Kidney glomerular epithelial cell (primary cell): ENCODE measurements at places on chromosomes 13 and 19.

DNA sequence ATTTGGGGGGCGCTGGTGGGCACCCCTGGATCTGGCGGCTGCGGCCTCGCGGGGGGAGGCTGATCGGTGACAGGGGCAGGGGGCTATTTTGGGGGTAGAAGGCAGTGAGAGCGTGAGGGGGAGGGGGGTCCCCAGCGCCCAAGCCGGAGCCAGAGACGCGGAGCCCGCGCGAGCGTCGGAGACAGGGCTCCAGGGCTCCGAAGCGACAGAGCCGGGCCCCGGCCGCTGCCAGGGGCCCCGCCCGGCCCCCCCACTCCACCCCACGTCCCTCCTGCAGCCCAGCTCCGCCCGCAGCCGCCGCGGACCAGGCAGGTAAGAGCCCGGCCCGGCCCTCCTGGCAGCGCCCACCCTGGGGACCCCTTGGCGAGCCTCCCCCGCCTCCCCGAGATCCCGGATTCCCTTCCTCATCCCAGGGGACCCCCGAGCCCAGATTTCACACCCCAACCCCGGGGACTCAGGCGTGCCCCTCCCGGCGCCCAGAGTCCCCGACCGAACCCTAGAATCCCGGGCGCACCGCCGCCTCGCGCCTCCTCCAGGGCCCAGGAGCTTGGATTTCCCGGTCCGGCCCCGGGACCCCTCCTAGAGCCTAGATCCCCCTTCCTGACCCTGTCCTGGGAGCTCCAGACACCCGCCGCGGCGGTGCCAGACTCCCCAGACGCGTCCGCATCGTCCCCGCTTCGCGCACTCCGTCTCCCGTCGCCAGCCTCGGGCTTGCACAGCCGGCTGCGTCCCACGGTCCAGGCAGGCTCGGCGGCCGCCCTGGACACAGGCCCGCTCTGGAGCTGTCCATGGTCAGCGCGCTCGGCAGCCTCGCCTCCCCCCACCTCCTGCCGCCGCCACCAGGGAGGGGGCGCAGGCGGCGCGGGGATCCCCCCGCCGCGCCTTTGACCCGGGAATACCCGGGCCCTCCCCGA is at the start of gene PPFIA3:
TSS of gene PPFIA3 (plus strand) at position 134 of the 914 bp plus-strand sequence. CDS start 8,330 bp downstream, outside the sequence.
- DNase-seq = peak; percentile 21

DNA sequence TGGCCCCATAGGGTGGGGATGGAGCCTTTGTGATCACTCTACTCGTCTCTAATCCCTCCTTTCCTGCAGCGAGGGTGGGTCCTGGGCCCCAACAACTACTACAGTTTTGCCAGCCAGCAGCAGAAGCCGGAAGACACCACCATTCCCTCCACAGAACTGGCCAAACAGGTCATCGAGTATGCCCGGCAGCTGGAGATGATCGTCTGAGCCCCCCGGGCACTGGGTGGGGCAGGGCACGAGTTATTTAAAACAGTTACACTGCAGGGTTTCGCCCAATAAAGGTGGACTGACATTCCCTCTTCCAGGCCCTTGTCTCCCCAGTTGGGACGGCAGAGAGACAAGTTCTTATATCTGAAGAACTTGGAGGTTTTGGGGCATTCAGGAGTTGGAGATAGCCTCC is 4.7 kb downstream of the GGN start:
- no peak for DNase-seq

GRCh38 chr19:42111811-42112210 is 20.4 kb downstream of the POU2F2 start:
- DNase-seq = peak; percentile 10

DNA sequence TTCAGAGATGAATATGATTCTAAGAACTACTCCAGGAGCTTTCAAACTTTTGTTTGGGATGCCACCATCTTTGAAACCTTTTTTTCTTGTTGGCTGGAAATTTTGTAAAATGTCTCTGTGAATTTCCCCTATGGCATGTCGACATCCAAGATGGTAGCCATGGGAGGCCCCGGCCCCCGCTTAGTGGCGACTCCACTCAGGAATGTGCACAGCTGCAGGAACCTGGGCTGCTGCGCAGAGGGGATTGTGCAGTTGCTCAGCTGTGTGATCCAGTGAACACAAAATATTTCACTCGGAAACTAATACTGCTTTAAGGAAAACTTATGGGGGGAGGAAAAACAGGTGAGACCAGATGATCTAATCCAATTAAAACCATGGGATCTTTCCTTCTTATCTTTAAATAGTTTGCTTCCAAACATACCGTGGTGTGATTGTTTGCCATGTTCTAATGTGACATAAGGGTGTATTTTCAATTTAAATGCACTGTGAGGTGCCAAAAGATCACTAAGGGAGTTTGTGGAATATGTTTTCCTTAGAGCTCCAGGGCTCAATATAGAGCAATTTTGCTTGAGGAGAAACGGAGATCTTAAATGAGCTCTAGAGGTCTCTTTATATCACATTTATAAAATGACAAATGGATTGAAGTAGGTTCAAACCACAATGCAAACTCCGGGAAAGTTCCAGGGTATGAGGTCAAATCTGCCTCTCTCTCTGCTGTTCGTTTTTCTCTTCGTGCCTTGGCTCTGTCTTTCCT is 497.7 kb downstream of the FGF9 start:
- no peak for DNase-seq

DNA sequence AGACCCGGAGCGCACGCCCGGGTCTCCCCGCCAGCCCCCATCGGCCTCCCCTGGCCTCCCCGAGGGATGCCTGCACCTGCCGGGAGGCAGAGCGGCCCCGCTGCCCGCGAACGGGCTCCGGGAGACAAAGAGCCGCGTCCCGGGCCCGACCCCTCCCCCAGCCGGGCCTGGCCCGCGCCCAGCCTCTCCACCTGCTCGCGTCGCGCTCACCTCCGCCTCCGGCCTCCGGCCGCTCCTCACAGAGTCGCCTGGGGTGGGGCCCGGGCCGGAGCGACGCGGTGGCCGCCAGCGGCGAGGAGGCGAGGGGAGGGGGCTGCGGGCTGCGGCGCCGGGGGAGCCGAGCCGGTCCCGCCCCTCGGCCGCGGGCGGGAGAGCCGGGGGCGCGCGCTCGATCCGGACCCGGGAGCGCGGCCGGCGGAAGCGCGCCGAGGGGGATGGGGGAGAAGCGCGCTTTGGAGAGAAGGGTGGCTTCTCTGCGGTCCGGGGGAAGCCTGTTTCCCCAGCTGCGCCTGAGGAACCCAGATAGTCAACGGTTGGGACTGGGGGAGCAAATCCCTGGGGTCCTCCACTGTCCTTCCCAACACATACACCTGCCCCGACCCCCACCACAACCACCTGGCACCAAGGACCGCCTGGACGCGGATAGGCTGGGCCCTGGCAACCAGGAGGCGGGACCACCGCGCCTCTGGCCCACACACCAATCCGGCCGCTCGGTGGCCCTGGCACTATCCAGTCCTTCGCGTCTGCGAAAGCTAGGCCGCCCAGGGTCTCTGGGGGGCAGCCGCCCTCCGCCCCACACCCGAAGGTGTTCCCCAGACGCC is at the start of gene PRR36:
TSS of gene PRR36 (minus strand) at position 315 of the 821 bp plus-strand sequence. CDS start 701 bp downstream, outside the sequence.
- DNase-seq = peak; percentile 29

- no peak for DNase-seq
Measured at GRCh38 chr13:87208636-87209035, 462.5 kb upstream of the SLITRK5 start.
